ENCODE measurements at places on chromosomes 3 and 15.

DNA sequence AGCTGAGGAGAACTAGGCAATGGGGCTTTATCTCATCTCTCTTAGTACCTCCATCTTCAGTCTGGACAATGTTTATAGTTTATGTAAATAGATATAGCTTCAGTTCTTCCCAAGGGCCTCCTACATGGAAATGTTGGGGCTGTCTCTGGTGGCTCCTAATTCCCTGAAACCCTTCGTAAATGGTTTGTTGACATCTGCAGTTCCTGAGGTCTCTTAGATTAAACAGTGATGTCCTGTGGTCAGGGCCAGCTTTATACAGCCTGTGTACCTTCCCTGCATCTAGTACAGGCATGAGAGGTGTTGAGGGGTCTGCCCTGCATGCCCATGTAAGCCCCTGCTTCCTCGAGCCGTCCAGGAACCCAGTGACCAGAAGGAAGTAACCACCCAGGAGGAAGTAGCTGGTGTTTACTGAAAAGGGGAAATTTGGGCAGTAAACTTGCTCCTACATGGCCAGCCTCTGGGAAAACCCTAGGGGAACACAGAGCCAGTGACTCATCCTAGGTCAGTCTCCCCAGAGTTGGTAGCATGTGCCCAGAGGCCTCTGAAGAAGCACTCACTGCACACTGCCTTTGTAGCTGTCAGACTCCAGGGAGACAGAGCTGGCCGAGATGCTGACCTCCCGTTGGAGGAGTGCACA lies 4.7 kb upstream of the TBC1D2B start:
- peak; percentile 23 for DNase-seq

DNA sequence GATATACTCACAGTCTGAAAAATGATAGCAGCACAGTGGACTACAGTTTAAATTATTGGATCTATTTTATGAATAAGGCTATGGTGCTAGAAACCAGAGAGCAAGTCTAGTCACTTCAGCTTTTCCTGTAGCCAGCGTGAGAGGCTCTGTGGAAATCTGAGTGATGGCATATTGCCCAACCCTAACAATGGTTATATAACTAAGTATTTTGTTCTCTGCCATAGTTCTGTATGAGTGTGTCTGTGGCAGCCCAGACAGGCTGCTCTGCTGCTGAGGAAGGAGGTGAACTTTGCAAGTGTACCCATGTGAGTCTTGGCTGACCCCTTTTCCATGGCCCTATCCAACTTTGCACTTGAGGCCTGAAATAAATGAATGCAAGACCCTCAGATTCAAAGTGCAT lies 105.7 kb downstream of the LRTM1 start:
- DNase-seq = peak; percentile 27

DNA sequence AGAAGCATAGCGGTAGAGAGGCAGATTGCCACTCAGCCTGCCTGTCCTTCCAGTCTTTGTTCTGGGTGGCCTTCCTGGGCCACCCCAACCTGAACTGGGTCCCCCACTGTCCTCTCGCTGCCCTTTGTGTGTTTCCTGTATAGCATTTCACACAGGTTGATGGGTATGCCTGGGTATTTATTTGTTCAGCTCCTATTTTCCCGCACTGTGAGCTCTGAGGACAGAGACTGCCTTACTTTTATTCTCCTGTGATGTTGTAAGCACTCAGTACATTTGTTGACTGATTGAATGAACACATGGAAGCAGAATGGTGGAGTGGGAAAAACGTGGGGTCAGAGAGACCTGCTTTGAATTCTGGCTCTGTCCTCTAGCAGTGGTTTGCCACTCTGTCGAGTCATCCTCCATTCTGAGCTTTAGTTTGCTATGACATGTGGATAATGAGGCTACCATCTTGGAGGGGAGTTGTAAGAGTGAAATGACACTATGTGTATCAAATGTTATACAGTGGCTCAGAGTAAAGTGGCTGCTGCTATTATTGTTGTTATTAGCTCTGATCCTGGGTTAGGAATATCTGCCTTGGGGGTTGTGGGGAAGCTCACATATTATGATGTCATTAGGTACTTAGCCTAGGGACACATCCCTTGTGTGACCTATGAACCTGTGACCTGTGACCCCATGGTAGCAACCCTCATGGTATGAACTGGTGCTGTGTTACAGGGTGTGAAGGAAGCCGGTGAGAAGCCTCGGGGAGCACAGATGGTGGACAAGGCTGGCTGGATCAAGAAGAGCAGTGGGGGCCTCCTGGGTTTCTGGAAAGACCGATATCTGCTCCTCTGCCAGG lies 6.4 kb downstream of the PLEKHO2 start:
- DNase-seq = no peak

- DNase-seq = no peak
Observed at GRCh38 chr3:142652826-142653292, 56.7 kb downstream of the PLS1 start.

- DNase-seq = peak; percentile 4
Observed at GRCh38 chr3:67653425-67654098, 850 bp downstream of the SUCLG2 start.

- DNase-seq = no peak
Observed at GRCh38 chr3:82707035-82707434, 945.6 kb upstream of the GBE1 start.

- DNase-seq = no peak
Observed at GRCh38 chr3:145620002-145620401, 541.0 kb downstream of the PLOD2 start.

DNA sequence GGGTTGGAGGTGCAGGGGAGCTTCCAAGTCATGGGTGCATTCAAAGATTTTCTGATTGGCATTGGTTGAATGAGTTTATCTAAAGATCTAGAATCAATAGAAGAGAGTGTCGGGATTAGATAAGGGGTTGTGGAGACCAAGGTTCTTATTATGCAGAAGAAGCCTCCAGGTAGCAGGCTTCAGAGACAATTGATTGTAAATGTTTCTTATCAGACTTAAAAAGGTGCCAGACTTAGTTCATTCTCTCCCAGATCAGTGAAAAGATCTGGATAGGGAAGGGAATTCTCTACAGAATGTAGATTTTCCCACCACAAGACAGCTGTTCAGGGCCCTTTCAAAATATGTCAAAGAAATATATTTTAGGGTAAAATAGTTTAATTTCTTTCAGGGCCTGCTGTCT lies 129.5 kb downstream of the LIPC start:
- DNase-seq = no peak

GRCh38 chr15:56365075-56365711 lies at the start of gene TEX9:
Gene TEX9, plus strand, starts transcription at chr15:56365426. Its CDS starts 25 bp downstream, at chr15:56365451.
- peak; percentile 64 for DNase-seq

- no peak for DNase-seq
Observed at GRCh38 chr3:157059181-157059580, 100.8 kb downstream of the CCNL1 start.

GRCh38 chr3:171295484-171296373 lies 164.5 kb downstream of the TNIK start:
- DNase-seq = no peak

GRCh38 chr3:40523781-40524180 lies 979 bp upstream of the ZNF621 start:
- DNase-seq = no peak

DNA sequence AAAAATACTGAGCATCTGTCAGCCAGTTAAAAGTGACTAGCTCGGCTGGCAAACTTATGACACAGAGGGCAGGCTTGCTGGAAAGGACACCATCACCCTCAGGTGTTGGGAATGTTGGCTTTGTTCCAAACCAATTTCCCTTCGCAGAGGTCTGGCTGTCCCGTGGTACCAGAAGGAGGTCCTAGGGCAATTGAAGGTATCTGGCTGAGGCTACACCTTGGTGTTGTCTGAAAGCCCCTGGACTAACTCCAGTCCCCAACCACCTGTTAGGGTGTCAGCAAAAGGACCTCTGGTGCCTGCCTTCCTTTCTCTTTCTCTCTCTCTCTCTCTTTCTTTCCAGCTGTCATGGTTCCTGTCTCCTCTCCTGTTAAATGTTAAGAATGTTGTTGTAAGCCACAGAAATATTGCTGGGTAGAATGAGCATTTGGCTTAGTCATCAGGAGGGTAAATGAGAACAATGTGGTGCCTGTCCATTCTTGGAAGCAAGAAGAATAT lies 12.5 kb downstream of the PRR20G start:
- DNase-seq = peak; percentile 80

GRCh38 chr3:120182613-120183511 lies 88.6 kb upstream of the GSK3B start:
- DNase-seq = peak; percentile 57

DNA sequence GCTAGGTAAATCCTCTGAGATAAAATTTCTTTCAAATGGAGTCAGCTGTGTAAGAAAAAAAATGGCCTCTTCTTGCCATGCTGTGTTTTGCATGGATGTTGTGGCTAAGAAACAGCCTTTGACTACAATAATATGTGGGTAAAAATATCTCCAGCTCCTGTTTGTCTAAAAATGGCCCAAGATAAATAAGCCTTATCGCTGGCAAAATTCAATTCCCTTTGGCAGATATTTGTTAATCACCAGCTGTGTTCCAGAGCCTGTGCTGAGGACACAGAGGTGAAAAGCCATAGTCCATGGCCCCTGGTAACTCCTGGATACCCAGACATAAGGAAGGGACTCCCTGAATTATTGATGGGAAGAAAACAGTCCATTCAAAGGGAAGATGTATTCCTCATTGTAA lies 15.3 kb upstream of the RAMAC start:
- no peak for DNase-seq

- DNase-seq = peak; percentile 37
Observed at GRCh38 chr3:138974462-138974861, 27.4 kb downstream of the FOXL2NB start.

GRCh38 chr3:89340408-89340807 lies 233.0 kb downstream of the EPHA3 start:
- no peak for DNase-seq

DNA sequence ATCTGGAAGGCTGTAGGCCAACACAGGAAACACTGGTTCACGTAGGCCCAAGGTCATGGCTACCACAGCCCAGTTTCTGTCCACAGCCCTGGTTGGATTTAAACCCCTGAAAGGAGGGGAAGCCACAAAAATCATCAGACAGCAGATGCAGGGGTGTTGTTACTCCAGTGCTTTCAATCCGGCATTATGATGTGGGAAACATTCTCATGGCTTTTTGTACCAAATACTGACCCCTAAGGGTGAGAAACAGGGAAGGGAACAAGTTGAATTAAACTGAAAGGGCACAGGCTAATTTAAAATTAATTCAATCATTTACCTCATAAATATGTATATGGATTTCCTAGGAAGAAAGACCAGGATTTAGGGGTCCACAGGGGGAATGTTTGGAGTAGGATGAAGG lies 375.6 kb downstream of the CTNNB1 start:
- no peak for DNase-seq

DNA sequence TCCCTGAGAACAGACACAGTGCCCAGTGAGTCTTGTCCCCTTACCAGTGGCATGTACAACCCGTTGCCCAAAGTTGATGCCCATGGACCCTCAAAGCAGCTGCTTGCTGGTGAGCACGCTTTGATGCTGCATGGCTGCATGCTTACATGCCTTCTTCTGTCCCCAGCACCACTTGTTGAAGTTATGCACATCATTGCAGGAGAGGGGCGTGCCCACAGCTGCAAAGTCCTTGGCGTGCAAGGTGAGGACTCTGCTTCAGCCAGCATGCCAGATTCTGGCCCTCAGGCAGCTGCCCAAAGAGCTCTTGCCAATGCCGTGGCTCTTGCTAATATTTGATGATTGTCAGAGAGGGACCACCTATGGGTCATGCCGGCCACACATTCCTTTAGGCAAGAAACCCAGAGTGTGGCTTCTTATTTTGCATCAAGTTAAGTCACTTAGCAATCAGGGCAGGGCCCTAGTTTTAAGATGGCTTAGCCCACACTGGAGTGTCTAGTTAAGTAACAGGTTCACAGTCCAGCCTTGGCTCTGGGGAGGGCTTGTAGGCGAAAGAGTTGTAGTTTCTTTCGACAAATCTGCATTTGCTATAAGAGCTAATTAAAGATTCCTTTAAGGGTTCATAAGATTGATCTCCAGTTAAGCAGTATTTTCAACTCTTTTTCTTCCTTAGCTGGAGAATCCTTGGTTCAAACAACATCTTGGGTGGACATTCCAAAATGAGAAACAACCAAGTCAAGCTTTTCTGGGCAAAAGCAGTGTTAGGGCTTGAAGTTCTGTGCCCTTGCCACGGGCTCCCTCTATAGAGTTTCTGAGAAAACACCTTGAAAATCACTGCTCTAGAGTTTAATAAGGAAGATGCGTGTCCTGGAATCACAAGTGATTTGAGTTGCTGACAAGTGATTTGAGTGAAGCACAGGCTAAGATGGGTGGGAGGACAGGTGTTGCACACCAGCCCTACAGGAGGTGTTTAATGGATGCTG lies 128.6 kb downstream of the SLCO3A1 start:
- DNase-seq = no peak

- no peak for DNase-seq
Observed at GRCh38 chr3:190307164-190307545, 15.1 kb downstream of the CLDN1 start.

DNA sequence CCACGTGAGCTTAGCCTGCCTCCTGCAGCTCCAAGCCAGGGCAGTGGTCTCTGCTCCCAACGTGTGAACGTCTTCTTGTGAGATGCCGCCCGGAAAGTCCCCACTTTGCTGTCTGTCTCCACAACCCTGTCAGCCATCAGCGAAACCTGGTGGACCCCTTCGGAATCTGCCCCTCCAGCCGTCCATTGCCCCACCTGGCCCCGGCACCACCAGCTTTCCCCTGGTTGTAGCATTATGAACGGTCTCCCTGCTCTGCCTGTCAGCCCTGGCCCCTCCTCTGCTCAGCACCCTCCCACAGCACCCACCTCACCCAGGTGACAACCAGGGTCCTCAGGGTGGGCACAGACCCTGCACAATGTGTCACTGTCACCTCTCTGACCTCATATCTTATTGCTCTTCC lies 71.1 kb downstream of the HMCES start:
- DNase-seq = no peak

DNA sequence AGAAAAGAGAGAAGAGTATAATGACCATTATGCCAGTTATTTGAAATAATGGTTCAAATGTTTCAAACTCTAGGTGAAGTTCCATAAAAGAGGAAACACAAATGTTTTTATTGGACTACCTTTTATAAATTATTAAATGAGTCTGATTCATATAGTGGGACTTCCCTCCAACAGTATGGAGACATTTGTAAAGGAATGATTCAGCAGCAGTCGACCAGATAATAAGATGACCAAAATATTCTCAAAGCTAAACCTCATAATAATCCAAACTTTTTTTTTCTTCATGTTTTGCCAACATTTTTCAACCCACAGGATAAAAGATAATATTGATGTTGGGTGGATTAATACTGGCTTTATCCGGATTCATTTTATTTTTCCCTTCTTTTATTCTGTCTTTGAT lies 18.8 kb downstream of the TIPARP start:
- peak; percentile 47 for DNase-seq
